ENCODE measurements at places on chromosomes 7 and 10. TPM values are rescaled to one million over a fixed set of nuclear protein-coding genes. Genes with fewer than 3 reads are reported as not detected.

The UNCX gene
- 1.8 TPM for total RNA-seq

The H2BK1 gene
- not detected for total RNA-seq

The PDE6C gene
- total RNA-seq = not detected

The KCNH2 gene
- total RNA-seq = 14.4 TPM

The ASB10 gene
- total RNA-seq = not detected

The IFIT2 gene
- 16.3 TPM for total RNA-seq

The SLC39A12 gene
- 46.9 TPM for total RNA-seq

The COL13A1 gene
- total RNA-seq = 11.4 TPM

The LBX1 gene
- 1.9 TPM for total RNA-seq

The DYDC2 gene
- total RNA-seq = 11.8 TPM

The FAM20C gene
- 17.1 TPM for total RNA-seq

The ADRB1 gene
- 3.2 TPM for total RNA-seq

The LMOD2 gene
- not detected for total RNA-seq

The HMX2 gene
- not detected for total RNA-seq

The COBL gene
- total RNA-seq = 4.6 TPM

The MRLN gene
- 25.0 TPM for total RNA-seq

The NPC1L1 gene
- total RNA-seq = 0.10 TPM

The OR6B1 gene
- total RNA-seq = not detected

The CLCN1 gene
- total RNA-seq = 0.28 TPM

The LRIT2 gene
- not detected for total RNA-seq

The ALDH18A1 gene
- 75.7 TPM for total RNA-seq

The OLAH gene
- total RNA-seq = 0.79 TPM

The CH25H gene
- total RNA-seq = 0.83 TPM

The TMEM236 gene
- total RNA-seq = 0.50 TPM

The HOXA4 gene
- 1.4 TPM for total RNA-seq

The ADIRF gene
- total RNA-seq = 63.9 TPM

The FKBP9 gene
- total RNA-seq = 118 TPM

All from spinal cord (tissue), 10 donors.